Kidney (tissue), 22 donors: ENCODE measurements at places on chromosomes 7 and 10. TPM values are rescaled to one million over a fixed set of nuclear protein-coding genes. Genes with fewer than 3 reads are reported as not detected.
A peak's percentile ranks its signal among the peaks of the same experiment; 100 is the strongest.

The FAM25G gene
- not detected for total RNA-seq

The LBX1 gene
- total RNA-seq, result not detected

The SNCG gene
- 41.3 TPM for total RNA-seq

The SNX10 gene
- total RNA-seq, result 72.0 TPM

GRCh38 chr7:38168890-38169570, 9.0 kb upstream of the STARD3NL start:
- H3K4me1 ChIP-seq, result no peaks in the 10 kb centered on the region
- no peak overlapping the region for H3K27ac ChIP-seq
- H3K27me3 ChIP-seq, result no peaks in the 10 kb centered on the region
- no peaks in the 10 kb centered on the region for H3K36me3 ChIP-seq
- no peak for DNase-seq

- no peaks in the 10 kb centered on the region for H3K36me3 ChIP-seq
- peak; percentile 53 for DNase-seq
- no peaks in the 10 kb centered on the region for H3K4me1 ChIP-seq
- no peak overlapping the region for H3K4me3 ChIP-seq
- H3K27me3 ChIP-seq, result no peaks in the 10 kb centered on the region
Measured at GRCh38 chr7:101702362-101702850, 73.3 kb upstream of the MYL10 start.

DNA sequence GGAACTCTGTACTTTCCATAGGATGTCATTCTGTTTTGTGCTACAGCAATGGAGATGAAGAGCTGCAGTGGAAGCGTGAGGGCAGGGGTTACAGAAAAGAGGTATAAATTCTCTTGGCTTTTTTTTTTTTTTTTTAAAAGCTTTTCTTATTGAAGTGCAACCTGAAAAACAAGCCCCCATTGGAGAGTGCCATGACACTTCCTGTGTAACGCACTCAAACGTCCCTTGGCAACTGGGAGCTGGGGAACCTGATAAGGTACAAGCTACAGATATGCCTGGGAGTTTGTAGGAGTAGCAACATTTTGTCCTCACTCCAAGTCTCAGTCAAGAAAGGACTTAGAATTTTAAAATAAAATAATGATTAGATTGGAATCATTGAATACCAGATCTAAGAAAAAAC, 512.1 kb downstream of the RPS24 start:
- no peak overlapping the region for H3K27ac ChIP-seq
- H3K27me3 ChIP-seq, result no peaks in the 10 kb centered on the region

- H3K27ac ChIP-seq, result no peak overlapping the region
- no peak overlapping the region for H3K4me3 ChIP-seq
- no peaks in the 10 kb centered on the region for H3K27me3 ChIP-seq
- H3K4me1 ChIP-seq, result no peaks in the 10 kb centered on the region
Measured at GRCh38 chr7:152107945-152108344, 82.5 kb downstream of the GALNT11 start.

GRCh38 chr7:94781236-94781635, 125.3 kb upstream of the SGCE start:
- H3K4me3 ChIP-seq, result no peak overlapping the region
- peak; percentile 11 for DNase-seq
- no peak overlapping the region for H3K27ac ChIP-seq
- no peaks in the 10 kb centered on the region for H3K27me3 ChIP-seq
- H3K4me1 ChIP-seq, result no peaks in the 10 kb centered on the region

DNA sequence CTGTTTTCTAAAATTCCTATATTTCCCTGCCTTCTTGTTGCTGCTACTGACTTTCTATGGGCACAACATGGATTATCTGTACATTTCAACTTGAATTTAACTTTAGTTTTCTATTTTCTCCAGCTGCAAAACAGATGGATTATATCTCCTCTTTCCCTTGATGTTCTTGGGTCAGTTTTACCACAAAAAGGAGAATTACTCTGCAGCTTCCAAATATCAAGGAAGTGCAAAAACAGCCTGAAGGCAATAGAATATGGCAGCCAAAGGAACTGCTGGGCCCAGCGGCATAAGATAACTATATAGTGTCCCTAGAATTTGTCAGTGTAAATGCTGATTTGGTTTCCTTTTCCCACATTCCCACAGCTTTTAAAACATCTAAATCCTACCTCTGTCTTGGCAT, 29.1 kb downstream of the CPED1 start:
- H3K4me3 ChIP-seq, result no peak overlapping the region
- no peaks in the 10 kb centered on the region for H3K4me1 ChIP-seq
- H3K27ac ChIP-seq, result no peak overlapping the region
- no peaks in the 10 kb centered on the region for H3K27me3 ChIP-seq

DNA sequence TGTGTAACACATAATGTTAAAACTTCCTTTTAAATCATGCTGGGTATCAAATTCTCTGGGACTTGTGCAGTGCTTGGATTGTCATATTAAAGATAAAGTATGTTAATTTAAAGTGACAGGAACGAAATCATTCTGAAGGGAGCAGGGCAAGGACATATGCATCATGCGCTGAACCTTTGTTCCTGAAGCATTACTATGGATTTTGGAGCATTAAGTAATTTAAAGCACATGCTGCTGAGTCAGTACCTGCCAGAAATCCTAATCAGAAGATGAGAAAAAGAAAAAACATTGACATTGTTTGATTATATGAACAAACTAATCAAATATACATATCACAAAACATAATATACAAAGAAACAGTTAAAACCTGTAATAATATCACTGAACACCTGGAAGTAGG, 101.4 kb downstream of the MICU1 start:
- no peak overlapping the region for H3K27ac ChIP-seq
- no peaks in the 10 kb centered on the region for H3K36me3 ChIP-seq
- H3K4me1 ChIP-seq, result no peaks in the 10 kb centered on the region
- DNase-seq, result no peak
- H3K27me3 ChIP-seq, result no peaks in the 10 kb centered on the region

- H3K36me3 ChIP-seq, result no peaks in the 10 kb centered on the region
- peak overlapping the region; percentile 90 for H3K27ac ChIP-seq
Measured at GRCh38 chr10:3482200-3482993, 302.6 kb downstream of the KLF6 start.

DNA sequence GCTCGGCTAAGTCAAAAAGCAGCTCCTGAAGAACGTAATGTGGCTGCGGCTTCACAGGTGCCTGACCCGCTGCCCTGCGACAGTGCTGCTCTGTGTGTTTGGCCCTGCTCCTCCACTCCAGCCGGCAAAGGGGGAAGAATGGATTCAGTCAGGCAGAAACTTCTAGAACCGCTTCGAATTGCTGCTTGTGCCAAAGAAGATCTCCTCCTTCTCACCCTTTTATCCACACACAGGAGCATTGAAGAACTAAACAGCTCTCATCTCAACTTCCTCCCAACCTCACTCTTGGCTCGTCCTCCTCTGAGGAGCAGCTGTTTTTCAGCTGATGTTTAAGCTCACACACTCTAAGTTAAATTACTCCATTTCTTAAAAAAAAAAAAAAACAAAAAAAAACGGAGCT, 651.4 kb downstream of the INHBA start:
- peak; percentile 32 for DNase-seq
- no peak overlapping the region for H3K4me3 ChIP-seq
- no peak overlapping the region for H3K27ac ChIP-seq

GRCh38 chr7:2723138-2723850, 35.3 kb downstream of the AMZ1 start:
- no peaks in the 10 kb centered on the region for H3K4me1 ChIP-seq
- no peak for DNase-seq
- no peak overlapping the region for H3K4me3 ChIP-seq
- H3K27ac ChIP-seq, result no peak overlapping the region
- H3K36me3 ChIP-seq, result no peaks in the 10 kb centered on the region

DNA sequence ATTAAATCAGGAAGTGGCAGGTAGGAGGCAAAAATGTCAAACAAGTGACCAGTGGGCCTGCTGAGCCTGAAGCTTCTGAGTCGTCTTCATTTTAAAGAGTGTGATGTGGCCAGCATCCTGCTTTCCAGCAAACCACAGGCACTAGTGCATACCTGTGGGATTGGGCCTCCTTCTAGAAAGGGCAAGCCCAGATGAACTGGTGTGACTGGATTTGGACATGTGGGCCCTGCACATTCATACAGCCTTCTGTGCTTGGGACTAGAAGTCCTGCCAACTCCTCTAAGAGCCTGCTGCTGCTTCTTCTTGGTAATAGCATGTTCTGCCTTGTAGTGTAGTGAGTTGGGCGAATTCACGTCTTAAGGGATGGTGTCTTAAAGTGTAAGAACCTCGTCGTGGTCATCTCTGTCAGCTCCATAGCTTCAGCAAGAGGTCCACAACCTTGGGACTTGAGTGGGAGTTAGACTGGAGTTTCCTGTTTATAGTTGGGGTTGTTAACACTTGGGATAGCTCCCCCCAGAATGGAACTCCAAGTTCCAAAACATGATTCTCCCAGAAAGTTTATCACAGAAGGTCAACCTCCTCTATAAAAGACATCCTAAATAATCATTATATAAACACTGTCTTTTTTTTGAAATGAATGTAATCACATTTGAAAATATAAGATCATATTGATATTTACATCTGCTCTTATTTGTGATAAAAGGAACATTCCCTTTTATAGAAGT, 11.2 kb downstream of the BMPER start:
- no peak for DNase-seq
- no peaks in the 10 kb centered on the region for H3K27me3 ChIP-seq
- no peak overlapping the region for H3K27ac ChIP-seq
- H3K4me1 ChIP-seq, result no peaks in the 10 kb centered on the region
- no peak overlapping the region for H3K4me3 ChIP-seq
- H3K36me3 ChIP-seq, result no peaks in the 10 kb centered on the region

- no peaks in the 10 kb centered on the region for H3K36me3 ChIP-seq
- H3K27ac ChIP-seq, result no peak overlapping the region
- DNase-seq, result peak; percentile 86
- no peaks in the 10 kb centered on the region for H3K27me3 ChIP-seq
Measured at GRCh38 chr7:23012908-23013714, 819 bp downstream of the HYCC1 start.

- H3K4me3 ChIP-seq, result no peak overlapping the region
- no peak overlapping the region for H3K27ac ChIP-seq
- peaks cover 2% of the 10 kb centered on the region for H3K36me3 ChIP-seq
- H3K27me3 ChIP-seq, result no peaks in the 10 kb centered on the region
- DNase-seq, result no peak
Measured at GRCh38 chr10:33242931-33243330, 91.5 kb downstream of the NRP1 start.

DNA sequence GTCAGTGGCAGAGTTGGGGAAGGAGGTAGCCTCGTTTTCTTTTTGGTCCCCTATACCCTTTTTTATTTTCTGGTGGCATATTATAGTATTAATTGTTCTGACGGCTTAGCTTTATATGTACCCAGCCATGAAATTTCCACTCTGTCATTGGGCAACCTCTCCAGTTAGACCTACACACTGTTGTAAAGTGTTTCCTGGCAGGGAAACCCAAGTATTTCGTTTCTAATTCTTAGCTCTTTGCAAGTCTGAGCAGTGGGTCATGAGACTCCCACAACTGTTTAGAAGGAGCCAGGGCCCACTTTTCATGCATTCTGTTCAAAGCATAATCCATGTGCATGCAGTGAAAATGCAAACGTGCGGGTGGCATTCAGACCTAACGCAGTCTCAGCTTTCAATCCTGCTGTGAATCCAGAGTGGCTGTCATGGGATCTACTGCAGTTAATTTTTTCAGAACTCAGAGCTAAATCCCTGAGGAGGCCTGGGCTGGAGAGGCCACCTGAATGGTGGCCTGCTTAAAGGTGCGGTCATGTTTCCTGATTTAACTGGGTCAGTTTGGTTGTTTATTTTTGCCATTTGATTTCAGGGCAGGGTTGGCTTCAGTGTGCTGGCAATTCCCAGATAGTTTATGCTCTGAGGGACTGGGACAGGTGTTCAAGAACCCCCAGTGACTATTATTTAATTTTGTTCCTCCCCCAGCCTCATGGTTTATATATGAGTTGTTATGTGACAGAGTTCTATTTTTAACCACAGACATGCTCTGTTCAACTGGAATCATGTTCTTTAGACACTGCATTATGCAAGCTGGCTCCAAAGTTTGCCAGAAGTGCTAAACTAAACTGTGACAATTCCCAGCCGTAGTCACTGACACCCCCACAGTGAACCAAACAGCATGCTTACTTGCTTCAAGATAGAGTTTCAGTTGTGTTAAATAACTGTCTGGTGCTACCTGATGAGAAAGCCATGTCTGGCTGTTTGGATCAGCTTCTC, 27.4 kb upstream of the SYPL1 start:
- H3K27ac ChIP-seq, result peak overlapping the region; percentile 57
- H3K36me3 ChIP-seq, result no peaks in the 10 kb centered on the region
- H3K4me3 ChIP-seq, result no peak overlapping the region
- no peaks in the 10 kb centered on the region for H3K27me3 ChIP-seq
- no peak for DNase-seq

DNA sequence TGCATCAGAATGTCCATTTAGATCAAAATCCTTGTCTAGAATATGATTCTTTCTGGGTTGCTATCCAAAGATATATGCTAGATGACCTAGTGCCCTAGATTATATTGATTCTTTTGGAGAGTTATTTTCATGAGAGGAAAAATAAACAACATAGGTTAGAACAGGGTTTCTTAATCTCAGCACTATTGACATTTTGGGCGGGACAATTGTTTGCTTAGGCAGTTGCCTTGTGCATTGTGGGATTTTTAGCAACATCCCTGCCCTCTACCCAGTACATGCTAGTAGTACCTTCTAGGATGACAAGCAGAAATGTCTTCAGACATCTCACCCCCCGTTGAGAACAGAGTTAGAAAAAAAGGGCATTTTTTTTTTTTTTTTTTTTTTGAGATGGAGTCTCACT, 25.1 kb upstream of the LAMB1 start:
- H3K4me3 ChIP-seq, result no peak overlapping the region
- no peak for DNase-seq
- no peaks in the 10 kb centered on the region for H3K36me3 ChIP-seq
- no peak overlapping the region for H3K27ac ChIP-seq
- no peaks in the 10 kb centered on the region for H3K4me1 ChIP-seq

DNA sequence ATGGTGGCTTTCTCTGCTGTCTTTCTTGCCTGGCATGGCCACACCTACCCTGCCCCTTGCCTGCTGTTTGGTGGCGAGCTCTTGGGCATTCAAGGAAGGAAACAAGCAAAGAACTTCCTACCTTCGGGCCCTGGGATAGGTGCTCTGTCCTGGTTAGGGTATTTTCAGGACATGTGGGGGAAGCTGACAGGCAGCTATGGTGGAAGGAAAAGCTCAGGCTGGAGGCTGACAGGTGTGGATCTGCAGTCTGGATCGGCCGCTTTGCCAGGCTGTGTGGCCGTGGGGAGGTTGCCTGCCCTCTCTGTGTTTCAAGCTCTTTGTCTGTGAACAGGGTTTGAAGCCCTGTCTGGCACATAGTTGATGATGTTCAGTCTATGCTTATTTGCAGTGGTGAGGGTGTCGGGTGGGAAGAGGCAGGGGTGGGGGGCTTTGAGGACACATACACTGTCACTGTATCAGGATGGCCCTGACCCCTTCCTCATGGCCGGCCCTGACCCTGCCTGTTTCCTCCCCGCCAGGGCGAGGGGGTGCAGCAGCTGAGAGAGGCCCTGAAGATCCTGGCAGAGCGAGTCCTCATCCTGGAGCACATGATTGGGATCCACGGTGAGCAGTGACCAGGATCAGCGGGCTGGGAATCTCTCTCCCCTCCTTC, 73.7 kb downstream of the MYL10 start:
- no peak overlapping the region for H3K4me3 ChIP-seq
- no peak for DNase-seq
- H3K27me3 ChIP-seq, result no peaks in the 10 kb centered on the region
- no peaks in the 10 kb centered on the region for H3K36me3 ChIP-seq
- H3K4me1 ChIP-seq, result no peaks in the 10 kb centered on the region
